Caudate nucleus (tissue), 63 donors: ENCODE measurements at places on chromosomes 13 and 19.

- no peak for DNase-seq
Observed at GRCh38 chr19:46202426-46202825, 27.1 kb upstream of the IGFL1 start.

DNA sequence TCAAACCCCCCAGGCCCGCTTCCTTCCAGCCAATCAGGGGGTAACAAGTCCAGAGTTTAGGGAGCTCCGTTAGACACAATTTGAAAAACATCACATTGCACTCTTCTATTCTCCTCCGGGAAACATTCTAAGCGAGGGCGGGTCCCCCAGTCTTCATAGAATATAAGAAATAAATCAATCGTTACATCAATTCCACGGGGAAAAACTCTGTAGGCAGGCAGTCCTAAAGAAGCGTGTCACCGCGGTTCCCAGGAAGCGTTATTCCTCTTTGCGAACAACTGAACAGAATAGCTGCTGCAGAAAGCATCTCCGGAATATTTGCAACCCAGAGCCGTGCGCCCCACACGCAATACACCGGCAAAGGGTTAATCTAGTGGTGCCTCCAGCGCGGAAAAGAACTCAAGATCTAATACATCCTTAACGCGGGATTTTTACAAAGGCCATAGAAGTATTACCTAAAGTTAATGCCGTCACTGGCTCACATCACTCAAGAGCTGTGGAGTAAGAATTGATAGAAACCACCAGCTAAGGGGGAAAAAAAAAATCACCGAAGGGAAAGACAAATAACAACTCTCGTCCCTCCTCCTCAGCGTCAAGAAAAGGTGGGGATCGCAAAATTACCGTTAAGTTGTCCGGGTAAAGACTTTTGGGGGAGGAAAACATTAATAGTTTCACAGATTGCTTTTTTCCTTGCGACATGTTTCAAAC, 65.1 kb downstream of the KCNRG start:
- DNase-seq: no peak

DNA sequence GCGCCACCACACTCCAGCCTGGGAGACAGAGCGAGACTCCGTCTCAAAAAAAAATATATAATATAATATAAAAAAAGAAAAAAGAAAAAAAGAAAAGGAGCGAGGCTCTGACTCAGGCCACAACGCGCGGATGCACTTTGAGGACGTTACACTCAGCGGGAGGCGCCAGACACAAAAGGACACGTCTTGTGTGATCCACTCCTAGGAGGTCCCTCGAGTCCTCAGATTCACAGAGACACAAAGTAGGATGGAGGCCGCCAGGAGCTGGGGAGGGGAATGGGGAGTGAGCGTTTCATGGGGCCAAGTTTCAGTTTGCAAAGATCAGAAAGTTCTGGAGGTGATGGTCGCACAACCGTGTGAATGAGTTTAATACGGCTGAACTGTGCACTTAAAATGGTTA, 8.5 kb upstream of the ABHD17A start:
- no peak for DNase-seq

GRCh38 chr19:6023085-6023682, 45.2 kb upstream of the RANBP3 start:
- DNase-seq: no peak

DNA sequence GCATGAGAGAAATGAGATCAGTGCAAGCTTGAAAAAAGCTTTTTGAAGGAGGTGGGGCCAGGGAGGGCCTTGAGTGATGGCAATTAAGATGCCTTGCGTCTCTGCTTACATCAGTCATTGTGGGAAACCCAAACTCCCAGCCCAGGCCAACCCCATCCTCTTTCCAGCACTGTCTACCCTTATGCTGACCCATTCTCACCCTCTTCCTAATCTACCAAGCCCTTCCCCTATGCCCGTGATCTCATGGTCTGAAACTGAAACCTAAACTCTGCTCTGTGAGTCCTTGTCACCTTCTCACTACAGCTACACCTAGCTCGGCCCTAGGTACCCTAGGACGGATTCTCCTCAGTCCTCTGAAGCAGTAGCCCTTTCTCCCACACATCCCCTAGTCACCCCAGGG, 36.0 kb upstream of the SERP2 start:
- DNase-seq: no peak

- DNase-seq: no peak
Observed at GRCh38 chr13:29435125-29435911, 160.2 kb downstream of the SLC7A1 start.

DNA sequence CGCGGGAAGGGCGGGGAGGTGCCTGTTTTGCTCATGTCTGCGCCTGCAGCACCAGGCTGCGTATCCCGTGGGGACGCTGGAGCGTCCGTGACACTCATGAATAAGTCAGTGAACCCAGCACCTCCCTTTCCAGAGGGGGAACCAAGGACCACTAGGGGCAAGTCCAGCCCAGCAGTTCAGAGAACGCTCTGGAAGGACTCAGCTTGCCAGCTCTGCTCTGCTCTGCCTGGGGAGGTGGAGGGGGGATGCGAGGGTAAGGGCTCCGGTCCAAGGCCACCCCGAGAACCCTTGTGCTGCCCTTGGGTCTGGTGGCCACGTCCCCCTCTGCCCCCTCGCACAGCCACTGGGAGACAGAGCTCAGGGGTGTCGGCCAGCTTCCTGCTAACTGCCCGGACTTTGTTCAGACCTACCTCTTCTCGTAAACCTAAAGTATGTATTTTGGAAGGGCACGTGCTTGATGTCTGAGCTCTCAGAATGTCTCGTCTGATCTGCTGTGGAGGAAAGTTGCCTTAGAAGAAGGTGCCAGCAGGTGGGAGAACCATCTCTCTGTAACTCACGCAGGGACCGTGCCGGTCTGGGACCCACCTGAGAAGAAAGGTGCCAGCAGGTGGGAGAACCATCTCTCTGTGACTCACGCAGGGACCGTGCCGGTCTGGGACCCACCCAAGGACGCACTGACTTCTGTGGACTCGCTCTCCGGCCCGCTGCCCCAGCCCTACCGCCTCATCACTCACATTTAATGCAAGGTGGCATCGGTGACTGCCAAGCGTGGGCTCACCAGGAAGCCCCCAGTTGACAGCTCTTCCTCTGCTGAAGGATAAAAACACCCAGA, 34.1 kb downstream of the TMEM255B start:
- no peak for DNase-seq
